ENCODE measurements at places on chromosomes 1 and 21.

DNA sequence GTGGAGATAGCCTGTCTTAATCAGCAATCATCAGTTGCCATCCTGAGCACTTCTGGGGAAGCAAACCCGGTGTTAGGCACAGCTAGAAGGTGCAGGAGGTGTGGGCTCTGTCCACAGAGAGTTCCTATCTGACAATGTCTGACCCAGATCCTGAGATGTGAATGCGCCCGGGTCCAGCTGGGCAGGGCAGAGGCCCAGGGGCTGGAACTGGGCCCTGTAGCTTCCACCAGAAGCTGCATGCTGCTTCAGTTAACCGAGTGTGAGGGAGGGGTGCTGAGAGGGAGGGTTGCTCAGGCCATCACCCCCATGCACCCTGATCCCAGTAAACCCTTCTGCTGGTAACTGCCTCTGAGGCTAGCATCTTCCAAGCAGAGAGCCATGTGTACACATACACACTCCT is 42.2 kb downstream of the KIF21B start:
- no peak for DNase-seq

- no peak for DNase-seq
Measured at GRCh38 chr1:234214129-234214910, 158.9 kb upstream of the COA6 start.

DNA sequence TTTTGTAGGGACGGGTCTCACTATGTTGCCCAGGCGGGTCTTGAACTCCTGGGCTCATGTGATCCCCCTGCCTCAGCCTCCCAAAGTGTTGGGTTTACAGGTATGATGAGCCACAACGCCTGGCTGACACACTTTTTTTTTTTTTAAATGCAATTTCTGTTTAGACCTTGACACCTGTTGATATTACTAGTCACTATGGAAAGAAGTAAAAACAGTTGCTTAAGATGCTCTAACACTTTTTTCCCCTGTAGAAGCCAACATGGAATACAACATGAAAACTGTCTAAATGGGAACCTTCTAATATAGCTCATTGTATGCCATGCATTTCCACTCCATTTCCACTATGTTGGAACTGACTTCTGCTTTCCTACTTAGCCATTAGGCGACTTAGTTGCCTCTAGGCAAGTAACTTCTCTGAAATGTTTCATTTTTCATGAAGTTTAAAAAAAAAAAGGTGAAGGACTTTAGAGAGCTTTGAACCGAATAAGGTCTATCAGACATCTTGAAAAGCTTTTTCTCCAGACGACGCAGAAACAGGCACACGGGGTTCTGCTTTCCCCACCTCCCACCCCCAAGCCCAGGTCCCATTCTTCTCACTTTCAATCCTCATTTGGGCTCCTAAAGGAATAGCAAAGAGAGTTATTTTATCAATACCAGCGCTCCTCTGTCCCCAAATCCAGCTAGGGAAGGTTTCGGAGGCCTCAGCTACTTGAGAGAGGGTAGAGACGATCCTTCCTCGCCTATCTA is 648 bp upstream of the DR1 start:
- DNase-seq, result no peak

GRCh38 chr21:45867041-45867666 is 114.4 kb upstream of the COL6A1 start:
- DNase-seq, result no peak

DNA sequence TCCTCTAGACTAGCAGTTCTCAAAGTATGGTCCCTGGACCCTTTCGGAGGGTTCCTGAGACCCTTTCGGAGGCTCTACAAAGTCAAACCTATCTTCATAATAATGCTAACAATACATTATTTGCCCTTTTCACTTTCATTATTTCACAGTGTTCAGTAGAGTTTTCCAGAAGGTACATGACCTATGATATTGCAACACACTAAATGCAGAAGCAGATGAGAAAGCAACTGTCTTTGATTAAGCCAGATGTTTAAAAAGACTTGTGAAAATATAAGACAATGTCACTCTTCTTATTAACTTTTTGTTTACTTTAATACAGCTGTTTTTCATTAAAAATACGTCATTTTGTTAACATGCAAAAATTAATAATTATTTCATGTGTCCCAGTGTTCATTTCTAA is 5.8 kb downstream of the KCNJ10 start:
- DNase-seq, result no peak

DNA sequence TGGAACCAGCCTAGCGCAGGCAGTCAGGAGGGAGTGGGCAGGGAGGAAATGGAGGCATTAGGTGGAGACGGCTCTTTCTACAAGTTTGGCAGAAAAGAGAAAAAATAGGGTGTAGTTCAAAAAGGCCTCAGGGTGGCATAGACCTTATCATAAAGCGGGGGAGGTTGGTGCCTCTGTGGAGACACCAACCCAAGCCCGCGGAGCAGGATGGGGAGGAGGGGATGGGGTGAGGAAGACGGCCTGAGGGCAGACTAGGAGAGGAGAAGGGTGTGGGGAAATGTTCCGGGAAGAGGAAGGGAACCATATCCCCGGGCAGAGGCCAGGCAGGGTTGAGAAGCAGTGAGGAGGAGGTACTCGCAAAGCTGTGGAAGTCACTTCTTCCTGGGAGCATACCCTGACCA is 17.4 kb upstream of the SHE start:
- DNase-seq, result no peak

DNA sequence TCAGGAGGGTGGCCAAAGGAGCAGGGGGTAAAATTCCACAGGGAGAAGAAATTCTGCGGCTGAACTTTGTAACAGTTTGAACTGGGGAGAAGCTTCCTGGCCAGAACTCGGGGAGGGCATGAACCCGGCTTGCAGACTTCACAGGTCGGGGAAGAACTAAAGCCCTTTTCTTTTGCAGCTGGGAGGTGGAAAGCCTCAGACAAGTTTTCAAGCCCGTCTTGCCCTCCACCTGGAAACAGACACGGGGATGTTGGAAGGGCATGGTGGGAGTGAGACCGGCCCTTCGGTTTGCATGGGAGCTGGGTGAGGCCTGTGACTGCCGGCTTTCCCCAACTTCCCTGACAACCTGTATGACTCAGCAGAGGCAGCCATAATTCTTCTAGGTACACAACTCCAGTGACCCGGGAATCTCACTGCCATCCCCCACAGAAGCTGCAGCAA is 11.3 kb downstream of the THEM4 start:
- no peak for DNase-seq

DNA sequence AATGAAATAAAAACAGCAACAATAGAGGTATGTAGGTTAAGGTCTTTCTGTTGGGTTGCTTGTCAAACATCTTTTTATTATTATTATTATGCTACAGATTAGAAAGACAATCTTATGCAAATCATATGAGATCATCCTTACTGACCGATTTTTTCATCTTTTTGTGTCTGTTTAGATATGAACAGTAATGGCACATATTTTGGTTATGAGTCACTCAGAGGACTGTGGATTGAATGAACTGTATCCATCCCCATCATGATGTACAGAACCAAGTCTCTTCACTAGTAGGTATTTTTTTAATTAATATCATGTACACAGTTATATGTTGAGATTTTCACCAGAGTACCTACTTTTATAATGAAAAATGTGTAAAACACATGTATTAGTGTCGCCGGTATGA is 159.1 kb downstream of the CHRM3 start:
- no peak for DNase-seq

GRCh38 chr1:100759188-100759587 is 39.6 kb downstream of the VCAM1 start:
- DNase-seq, result no peak

- DNase-seq, result no peak
Measured at GRCh38 chr1:9009438-9010370, 16.5 kb downstream of the SLC2A7 start.

GRCh38 chr1:67753776-67754525 is 69.0 kb downstream of the GADD45A start:
- no peak for DNase-seq

DNA sequence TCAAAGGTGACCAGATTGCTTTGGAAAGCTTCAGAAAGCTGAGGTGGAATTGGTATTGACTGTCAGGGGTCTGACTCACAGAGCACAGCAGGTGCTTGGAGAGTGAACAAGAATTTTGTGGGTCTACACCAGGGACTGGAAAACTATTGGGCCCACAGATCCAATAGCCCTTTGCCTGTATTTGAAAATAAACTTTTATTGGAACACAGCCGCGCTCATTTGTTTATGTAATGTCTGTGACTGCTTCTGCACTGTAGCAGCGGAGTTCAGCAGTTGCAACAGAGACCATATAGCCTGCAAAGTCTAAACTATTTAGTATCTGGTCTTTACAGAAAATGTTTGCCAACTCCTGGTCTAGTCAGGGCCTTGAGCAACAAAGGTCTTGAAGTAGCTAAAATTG is 315.6 kb downstream of the NFIA start:
- DNase-seq, result no peak

- no peak for DNase-seq
Measured at GRCh38 chr1:221563476-221563921, 178.4 kb downstream of the DUSP10 start.

DNA sequence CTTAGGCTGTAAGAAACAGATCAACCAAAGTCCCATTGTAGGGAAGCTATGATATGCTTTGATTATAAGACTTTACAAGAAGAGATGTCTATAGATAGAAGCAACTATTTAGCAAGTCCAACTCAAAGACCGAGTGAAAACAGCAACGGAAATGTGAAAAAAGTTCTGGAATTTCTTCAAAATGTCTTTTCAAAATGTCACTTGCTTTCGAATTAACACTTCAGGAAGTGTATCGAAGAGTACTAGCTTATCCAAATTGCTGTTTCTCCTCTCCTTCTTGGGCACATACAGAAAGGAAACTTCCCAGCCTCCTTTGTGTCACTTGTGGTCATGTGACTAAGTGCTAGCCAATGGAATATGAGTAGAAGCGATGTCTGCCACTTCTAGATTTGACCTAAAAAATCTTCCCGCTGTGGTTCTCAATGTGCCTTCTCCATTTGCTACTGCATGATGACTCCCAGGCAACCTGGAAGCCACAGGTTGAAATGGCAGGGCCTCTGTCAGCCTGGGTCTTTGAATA is 89.9 kb downstream of the TSEN15 start:
- no peak for DNase-seq

DNA sequence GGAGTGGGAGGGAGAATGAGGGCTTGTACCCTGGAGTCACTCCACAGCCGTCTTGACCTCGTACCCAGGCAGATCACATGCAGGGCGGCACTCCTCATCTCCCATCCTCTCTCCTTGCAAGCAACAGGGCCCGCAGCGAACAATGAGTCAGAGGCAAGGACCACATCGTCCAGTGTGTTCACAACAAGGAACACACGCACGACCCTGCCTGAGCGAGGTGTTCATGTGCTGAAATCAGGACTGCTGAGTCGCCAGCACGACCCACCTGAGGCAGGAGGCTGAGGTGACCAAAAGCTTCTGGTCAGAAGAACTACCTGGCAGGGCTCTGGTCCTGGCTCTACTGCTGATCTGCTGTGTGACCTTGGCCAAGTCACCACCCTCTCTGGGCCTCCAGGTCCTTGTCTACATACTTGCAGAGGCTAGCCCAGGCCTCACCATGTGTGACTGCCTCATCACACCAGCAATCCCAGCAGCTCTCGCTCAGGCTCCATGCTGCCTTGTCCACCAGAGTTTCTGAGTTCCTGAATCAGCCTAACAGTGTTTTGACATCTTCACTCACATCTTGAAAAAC is 78.0 kb downstream of the SSBP3 start:
- no peak for DNase-seq

DNA sequence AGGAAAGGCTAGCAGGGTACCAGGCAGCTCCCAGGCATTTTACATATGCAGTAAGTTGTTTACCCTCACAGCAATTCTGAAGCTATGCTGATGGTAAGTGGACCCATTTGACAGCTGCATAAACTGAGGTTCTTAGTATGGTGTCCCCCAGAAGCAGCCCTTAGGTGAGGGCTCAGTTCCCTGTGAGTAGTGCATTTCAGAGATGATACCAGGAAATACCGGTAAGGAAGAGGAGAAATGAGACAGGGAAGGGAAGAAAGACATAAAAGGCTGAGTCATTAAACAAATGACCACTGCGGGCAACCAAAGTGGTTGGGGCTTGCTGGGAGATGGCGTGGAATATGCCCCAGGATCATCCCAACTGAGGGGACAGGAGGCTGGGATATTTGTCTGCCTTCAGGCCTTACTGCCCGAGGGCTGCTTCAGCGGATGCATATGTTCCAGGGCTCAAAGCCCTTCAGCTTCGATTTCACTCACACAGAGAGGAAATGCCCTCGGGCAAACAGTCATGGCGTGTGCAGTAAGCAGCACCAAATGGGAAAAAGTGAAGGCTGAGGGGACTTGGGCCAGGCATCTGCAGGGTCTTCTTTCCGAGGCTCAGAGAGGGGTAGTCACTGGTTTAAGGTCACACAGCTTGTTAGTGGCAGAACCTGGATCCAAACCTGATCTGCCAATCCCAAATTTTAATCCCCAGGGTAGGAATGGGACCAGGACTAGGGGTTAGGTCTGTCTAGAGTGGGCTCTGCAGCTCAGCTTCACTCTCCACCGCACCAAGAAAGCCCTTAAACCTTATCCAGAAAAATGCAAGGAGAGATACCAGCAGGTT is 133.7 kb upstream of the RUNX3 start:
- no peak for DNase-seq

DNA sequence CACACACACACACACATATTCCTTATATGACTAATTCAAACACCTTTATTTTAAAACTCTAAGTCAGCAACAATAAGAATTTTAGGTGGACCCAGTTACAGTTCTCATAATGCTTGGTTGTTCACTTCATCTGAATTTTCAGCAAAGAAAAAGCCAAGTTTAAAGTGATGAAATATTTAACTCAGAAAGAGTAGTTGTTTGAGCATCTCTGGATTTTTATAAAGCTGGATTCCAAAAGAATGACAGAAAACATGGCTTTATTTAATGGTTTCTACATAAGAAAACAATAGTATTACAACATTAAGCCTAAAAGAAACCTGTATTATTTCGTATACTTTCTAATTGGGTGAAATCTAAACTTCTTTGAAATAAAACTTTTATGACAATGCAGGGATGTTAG is 54.2 kb upstream of the ADAMTS5 start:
- no peak for DNase-seq

DNA sequence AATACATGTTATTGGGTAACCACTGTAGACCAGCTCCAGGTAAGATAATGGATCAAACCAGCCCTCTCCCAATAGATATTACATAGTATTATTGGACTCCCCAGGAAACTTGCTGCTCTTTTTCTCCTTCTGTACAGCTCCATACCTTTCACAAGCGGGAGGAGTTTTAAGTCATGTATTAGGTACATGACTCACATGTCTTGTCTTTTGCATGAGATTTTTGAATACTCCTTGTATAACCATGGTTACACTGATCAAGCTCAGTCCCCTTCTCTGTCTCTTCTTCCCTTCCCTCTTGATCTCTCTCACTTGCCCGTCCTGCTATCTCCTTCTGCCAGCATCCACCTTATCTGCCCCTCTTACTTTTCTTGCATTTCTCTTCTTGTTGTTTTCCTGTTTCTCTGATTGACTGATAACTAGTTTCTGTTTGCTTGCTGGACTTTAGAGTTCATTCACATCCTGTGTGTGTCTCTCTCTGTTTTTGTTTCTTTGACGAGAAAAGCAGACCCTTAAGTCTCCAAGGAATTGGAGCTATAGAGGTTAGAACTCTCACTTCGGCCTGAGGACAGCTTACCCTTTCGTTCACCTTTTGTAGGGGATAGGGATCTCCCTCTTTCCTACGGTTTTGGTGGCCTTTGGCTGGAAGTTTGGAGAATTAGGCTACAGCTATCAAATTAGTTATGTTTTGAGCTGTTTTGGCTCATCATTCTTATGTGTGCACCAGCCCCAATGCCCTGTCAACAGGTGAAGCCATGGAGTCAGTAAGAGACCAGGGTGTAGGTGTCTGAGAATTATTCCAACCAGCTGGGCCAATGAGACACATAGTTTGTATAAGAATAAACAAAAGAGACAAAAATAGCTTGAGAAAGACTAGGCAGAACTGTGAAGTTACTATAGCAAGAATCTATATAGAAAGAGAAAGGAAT is 49.0 kb upstream of the ASB17 start:
- no peak for DNase-seq
